ENCODE measurements at places on chromosomes 13 and 19. TPM values are rescaled to one million over a fixed set of nuclear protein-coding genes. Genes with fewer than 3 reads are reported as not detected.

GRCh38 chr13:41398494-41399170 is 58.7 kb upstream of the RGCC start:
- DNase-seq, result no peak
- H3K4me1 ChIP-seq, result no peaks in the 10 kb centered on the region
- peaks cover 2% of the 10 kb centered on the region for H3K27me3 ChIP-seq
- peak overlapping the region; percentile 70 for H3K27ac ChIP-seq
- no peaks in the 10 kb centered on the region for H3K36me3 ChIP-seq

GRCh38 chr13:100895651-100896050 is 221.1 kb upstream of the TMTC4 start:
- H3K27me3 ChIP-seq, result peaks cover 6% of the 10 kb centered on the region
- no peak overlapping the region for H3K4me3 ChIP-seq
- H3K27ac ChIP-seq, result no peak overlapping the region
- no peaks in the 10 kb centered on the region for H3K4me1 ChIP-seq
- H3K36me3 ChIP-seq, result no peaks in the 10 kb centered on the region

- no peaks in the 10 kb centered on the region for H3K36me3 ChIP-seq
- H3K27ac ChIP-seq, result no peak overlapping the region
- H3K4me1 ChIP-seq, result no peaks in the 10 kb centered on the region
- no peak for DNase-seq
- H3K27me3 ChIP-seq, result peaks cover 1% of the 10 kb centered on the region
Measured at GRCh38 chr13:93945621-93946020, 533.9 kb downstream of the DCT start.

DNA sequence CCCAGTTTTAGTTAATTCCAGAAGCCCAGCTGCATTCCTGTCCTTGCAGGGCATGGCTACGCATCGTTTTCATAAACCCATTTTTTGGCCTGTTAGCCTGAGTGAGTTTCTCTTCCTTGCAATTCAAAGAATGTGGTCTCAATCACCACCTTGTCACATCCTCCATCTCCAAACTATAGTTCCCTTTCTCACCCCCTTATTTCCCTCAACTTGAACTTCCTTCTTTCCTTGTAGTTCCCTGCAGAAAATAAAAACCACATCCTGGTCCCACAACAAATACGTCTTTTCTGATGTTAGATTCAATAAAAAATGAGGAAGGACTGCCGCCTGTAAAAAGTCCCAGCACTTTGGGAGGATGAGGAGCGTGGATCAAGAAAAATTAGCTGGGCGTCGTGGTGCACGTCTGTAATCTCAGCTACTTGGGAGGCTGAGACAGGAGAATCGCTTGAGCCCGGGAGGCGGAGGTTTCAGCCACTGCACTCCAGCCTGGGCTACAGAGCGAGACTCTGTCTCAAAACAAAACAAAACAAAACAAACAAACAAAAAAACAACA is 13.2 kb downstream of the ADGRE3 start:
- H3K36me3 ChIP-seq, result no peaks in the 10 kb centered on the region
- no peak for DNase-seq
- H3K4me1 ChIP-seq, result no peaks in the 10 kb centered on the region
- H3K27me3 ChIP-seq, result no peaks in the 10 kb centered on the region

DNA sequence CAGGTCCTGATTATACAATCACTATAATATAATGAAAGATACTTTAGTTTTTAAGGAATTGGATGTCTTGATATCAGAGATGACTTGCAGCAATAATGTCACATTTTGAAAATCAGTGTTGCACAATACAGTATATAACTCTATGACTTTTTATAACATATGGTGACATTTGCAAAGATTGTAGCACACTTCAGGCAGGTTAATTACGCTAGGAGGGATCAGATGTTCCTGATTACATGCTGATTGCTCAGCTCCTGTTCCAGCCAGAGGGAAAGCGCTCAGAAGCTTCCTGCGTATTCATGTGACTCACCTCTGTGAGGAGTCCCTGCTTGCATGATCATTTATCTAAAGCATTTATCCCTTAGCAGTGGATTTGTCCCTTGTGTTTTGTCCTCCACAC is 265.6 kb downstream of the GPC5 start:
- H3K27ac ChIP-seq, result no peak overlapping the region
- H3K4me1 ChIP-seq, result no peaks in the 10 kb centered on the region
- no peaks in the 10 kb centered on the region for H3K27me3 ChIP-seq
- DNase-seq, result no peak
- no peak overlapping the region for H3K4me3 ChIP-seq

- DNase-seq, result no peak
- H3K27me3 ChIP-seq, result no peaks in the 10 kb centered on the region
- H3K4me1 ChIP-seq, result no peaks in the 10 kb centered on the region
Measured at GRCh38 chr13:90154311-90154960, 1193.1 kb upstream of the MIR17HG start.

DNA sequence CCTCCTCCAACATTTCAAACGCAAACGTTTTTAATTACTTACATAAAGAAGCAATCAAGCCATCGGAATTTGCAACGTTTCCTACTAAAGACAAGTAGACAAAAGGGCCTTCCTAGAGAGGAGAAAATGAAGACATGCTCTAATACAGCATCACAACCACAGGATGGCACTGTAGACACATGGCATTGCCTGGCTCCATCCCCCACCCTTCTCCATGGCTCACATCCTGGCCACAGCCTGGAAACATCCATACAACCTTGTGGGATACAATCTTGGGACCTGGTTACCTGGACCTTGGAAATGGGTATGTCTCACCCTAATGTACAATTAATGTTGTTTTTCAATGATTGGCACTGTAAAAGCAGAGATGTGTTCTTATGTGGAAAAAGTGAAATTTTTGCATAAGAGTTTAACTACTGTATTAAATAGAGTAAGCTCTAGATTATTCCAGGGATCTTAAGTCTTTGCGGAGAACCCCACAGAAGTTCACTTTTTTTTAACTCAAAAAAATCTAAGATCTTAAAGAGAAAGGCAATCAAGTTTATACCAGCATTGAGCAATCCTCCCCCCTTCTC is 21.5 kb downstream of the EBPL start:
- no peak for DNase-seq
- no peaks in the 10 kb centered on the region for H3K27me3 ChIP-seq
- no peak overlapping the region for H3K4me3 ChIP-seq

DNA sequence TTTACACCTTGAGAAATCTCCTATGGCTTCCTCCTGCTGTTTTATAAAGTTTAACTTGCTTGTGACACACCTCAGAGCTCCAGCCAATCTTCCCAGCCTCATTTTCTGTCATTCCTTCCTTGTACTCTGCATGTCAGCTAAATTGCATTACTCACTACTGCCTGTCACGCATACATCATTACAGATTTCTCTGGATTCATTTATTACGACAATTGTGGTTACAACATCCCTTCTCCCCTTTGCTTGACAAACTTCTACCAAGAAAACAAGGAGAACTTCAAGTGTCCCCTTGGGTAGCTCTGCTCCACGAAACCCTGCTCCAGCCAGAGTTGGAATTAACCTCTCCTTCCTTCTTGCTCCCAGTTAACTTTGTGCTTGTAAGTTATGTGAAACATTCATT is 22.0 kb upstream of the GPR18 start:
- DNase-seq, result no peak
- no peak overlapping the region for H3K4me3 ChIP-seq
- peaks cover 32% of the 10 kb centered on the region for H3K36me3 ChIP-seq
- peaks cover 69% of the 10 kb centered on the region for H3K4me1 ChIP-seq

GRCh38 chr13:37087486-37087885 is 18.0 kb downstream of the CSNK1A1L start:
- no peak for DNase-seq
- H3K4me1 ChIP-seq, result no peaks in the 10 kb centered on the region
- H3K27ac ChIP-seq, result no peak overlapping the region
- H3K4me3 ChIP-seq, result no peak overlapping the region

DNA sequence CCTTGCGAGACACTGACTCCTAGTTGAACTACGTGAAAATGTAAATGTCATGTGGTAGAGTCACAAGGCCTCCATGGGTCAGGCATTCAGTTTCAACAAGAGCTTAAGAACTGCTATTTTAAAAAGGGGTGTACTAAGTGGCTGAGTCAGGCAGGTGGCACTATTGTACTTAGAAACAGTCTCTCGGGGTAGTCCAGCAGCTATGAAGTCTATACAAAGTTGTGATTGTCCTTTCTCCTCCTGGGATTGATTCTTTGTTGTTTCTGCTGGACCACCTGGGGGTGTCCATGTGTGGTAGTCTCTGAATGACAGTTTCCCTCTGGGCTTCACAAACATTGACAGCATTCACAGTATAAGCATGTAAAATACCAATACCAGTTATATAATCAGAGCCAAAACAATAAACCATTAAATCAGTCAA is 33.0 kb downstream of the UGGT2 start:
- no peaks in the 10 kb centered on the region for H3K36me3 ChIP-seq
- H3K27me3 ChIP-seq, result no peaks in the 10 kb centered on the region
- H3K27ac ChIP-seq, result no peak overlapping the region
- H3K4me3 ChIP-seq, result no peak overlapping the region
- no peak for DNase-seq

DNA sequence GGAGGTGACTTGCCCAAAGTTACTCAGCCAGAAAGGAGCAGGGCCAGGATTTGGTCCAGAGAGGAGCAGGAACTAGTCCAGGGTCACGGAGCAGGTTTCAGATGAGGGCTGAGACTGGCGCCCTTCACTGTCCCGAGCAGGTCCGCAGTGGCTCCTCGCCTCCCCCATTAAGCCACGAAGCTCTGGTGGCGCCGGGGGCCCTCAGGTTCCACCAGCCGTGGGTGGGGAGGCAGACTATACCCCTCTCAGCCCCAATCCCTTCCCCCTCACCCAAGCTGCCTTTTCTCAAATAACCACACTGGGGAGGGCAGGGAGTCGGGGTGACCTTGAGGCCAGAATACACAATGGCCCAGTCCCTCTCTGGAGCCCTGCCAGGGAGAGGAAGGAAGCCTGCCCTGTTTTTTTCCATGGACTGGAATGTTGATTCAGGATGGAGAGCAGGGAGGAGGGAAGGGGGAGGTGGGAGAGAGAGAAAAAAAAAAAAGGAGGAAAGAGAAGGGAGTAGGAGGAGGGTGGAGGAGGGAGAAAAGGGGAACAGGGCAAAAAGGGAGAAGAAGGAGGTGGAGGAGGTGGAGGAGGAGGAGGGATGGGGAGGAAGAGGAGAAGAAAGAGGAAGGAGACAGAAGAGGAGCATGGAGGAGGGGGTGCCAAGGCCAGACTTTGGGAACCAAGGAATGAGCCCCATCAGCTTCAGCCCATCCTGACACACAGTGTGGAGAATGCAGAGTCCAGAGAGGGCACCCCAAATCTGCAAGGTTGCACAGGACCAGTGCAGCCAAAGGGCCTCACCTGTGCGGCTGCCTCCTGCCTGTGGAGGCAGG is 19.7 kb downstream of the CEACAM16 start:
- peaks cover 13% of the 10 kb centered on the region for H3K36me3 ChIP-seq
- no peak for DNase-seq
- H3K27me3 ChIP-seq, result no peaks in the 10 kb centered on the region
- no peak overlapping the region for H3K27ac ChIP-seq
- peaks cover 27% of the 10 kb centered on the region for H3K4me1 ChIP-seq
- no peak overlapping the region for H3K4me3 ChIP-seq

DNA sequence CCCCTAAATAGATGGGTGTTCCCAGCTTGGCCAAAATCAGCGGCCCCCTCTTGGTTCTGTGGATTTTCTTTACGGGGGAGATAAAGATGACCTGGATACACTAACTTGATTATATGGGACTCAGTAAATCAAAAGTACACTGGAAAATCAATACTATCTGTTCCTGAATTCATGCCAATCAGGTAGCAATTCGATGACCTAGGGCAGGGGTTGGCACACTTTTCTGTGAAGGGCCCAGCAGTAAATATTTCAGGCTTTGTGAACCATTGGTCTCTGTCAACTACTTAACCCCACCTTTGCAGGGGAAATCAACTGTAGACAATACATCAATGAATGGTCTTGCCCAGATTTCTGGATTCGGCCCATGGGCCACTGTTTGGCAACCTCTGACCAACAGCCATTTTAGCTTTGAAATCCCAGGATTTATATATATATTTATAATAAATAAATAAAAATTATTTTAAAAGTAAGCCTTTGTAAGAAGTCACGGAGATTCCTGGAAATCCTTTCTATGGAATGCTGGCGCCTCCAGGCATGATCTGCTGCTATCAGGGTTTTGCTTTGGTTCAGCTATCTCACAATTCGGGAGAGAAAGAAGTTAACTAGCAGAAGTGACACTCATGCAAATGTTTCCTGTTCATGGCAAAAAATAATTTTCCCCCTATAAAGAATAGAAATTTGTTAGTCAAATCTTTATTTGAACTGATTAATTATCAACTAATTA is 32.8 kb downstream of the SLC15A1 start:
- no peaks in the 10 kb centered on the region for H3K4me1 ChIP-seq
- peaks cover 2% of the 10 kb centered on the region for H3K27me3 ChIP-seq
- no peak overlapping the region for H3K4me3 ChIP-seq
- no peaks in the 10 kb centered on the region for H3K36me3 ChIP-seq
- no peak overlapping the region for H3K27ac ChIP-seq

DNA sequence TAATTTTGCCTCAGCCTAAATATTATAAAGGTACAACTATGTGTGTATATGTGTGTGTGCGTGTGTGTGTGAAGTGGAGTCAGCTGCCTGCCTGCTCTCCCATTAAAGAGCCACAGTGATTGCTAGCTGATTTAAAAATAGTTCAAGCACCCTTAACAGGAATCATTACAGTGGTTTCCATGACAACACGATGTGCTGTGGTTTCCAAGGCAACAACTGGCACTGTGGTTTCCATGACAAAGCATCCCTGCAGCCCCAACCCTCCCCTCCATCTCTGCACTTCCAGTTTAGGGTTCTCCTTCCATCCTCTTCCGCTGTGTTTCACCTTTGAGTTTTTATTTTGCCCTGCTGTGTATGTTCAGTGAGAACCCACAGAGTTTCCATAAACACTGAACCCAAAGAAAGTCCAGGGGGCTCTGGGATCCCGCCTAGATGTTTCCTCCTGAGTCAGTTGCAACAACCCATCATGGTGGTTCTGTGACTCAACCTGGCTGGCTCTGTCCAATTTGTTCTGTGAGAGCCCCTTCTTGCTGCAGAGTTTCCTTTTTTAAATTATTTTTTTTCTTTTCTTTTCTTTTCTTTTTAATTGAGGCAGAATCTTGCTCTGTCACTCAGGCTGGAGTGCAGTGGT is 7.1 kb upstream of the PNMA8A start:
- H3K4me3 ChIP-seq, result no peak overlapping the region
- H3K36me3 ChIP-seq, result no peaks in the 10 kb centered on the region
- H3K27ac ChIP-seq, result peak overlapping the region; percentile 71
- DNase-seq, result no peak

- H3K36me3 ChIP-seq, result no peaks in the 10 kb centered on the region
- H3K4me1 ChIP-seq, result no peaks in the 10 kb centered on the region
- no peaks in the 10 kb centered on the region for H3K27me3 ChIP-seq
- H3K27ac ChIP-seq, result no peak overlapping the region
- H3K4me3 ChIP-seq, result no peak overlapping the region
Measured at GRCh38 chr13:87384099-87384498, 287.1 kb upstream of the SLITRK5 start.

SYCN gene
- not detected for total RNA-seq

CNFN gene
- total RNA-seq, result not detected

ADAMTS10 gene
- total RNA-seq, result 3.2 TPM

TUBA3C gene
- not detected for total RNA-seq

ZNF540 gene
- 0.70 TPM for total RNA-seq

LIM2 gene
- total RNA-seq, result not detected

ZNF773 gene
- total RNA-seq, result 5.8 TPM
